ENCODE measurements at places on chromosomes 4 and X.

DNA sequence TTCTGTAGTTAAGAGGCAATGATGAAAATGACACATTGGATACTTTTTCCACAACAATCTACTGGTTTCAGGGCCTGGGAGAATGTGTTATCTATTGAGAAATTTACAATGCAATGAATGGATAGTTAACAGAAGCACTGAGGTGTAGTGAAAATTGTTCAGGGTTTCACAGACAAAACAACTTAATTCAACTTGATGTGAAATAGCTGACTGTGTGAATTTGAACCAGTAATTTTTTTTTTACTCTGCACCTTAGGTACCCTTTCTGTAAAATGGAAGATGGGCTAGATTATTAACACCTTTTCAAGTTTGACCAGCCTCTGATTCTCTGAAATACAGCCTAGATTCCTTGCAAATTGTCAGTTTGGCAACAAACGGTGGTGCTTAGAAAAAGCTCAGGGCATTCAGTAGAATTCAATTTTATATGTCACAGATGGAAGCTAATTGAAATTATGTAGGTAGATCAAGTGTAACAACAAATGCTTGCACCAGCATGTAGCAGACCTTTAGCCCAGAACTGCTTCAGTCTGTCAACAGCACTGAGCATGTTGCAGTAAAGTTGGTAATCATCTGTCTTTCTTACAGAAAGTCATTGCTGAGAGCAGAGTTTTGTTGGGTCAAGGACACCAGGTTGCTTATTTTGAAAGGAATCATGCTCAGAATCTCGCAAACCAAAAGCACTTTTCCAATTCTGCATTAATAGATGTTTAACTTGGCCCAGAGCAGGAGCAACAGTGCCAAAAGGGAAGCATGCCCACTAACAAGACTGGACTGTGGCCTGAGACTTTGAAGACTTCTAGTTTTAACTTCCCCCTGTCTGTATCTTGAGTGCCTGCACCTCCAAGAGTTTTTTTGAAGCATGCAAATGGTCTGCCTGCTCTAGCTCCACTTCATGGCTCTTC, 526.6 kb downstream of the PACRGL start:
- no peak for DNase-seq

DNA sequence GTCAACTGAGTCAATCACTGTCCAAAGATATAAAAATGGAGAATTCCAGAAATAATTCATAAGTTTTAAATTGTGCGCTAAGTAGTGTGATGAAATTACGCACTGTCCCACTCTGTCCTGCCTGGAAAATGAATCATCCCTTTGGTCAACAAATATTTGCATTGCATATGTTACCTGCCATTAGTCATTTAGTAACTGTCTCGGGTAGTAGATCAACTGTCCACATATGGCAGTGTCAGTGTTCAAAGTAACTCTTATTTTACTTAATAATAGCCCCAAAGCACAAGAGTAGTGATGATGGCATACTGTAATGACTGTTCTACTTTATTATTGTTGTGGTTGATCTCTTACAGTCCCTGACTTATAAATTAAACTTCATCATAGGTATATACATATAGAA, 3.4 kb downstream of the YTHDC1 start:
- no peak for DNase-seq

DNA sequence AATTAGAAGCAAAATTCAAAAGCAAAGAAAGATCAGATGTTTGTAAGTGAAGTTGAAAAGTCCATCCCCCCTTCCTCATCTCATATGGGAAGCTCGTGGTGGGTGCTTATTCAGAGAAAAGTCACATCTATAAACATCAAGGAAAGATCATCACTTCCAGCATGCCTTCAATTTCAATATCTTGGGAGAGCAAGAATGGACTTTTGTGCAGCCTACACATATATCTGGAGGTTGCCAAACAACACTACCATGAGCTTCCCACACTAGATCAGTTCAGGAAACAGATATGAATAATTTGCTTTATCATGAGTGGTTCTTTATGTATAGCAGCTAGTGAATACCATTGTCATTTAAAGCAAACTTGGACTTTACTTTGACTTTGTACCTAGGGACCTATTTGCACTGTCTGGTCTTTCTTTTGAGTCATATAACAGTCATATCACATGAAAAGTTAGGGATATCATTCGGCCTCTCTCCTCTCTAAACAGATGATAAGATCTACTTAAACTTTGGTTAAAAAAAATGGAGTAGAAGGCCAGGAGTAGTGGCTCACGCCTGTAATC, 5.6 kb upstream of the TBL1X start:
- DNase-seq: no peak

DNA sequence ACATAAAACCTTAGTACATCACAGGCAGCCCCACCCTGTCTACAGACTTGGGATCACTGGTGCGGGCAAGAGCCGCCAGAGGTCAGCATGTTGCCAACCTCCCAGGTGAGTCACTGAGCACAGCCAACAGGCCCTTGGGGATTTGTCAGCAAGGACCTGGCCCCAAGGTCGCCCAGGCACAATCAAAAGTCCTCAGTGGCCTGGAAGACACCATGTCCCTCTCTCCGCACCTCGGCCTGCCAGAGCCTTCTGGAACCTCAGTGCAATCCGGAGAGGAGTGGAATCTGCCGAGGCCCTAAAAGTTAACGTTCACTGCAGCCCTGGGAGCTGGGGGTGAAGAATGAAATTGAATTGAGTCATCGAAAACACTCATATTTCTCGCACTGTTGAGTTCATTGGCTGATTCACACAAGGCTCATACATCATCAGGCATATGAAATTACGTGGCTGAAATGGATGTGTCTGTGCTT, 74.3 kb downstream of the WFS1 start:
- no peak for DNase-seq

- DNase-seq: no peak
Measured at GRCh38 chr4:181897935-181898334, 345.3 kb upstream of the TENM3 start.

GRCh38 chr4:109820563-109820962, 5.0 kb downstream of the GAR1 start:
- DNase-seq: no peak

GRCh38 chr4:168119890-168120289, 27.6 kb downstream of the ANXA10 start:
- DNase-seq: no peak

DNA sequence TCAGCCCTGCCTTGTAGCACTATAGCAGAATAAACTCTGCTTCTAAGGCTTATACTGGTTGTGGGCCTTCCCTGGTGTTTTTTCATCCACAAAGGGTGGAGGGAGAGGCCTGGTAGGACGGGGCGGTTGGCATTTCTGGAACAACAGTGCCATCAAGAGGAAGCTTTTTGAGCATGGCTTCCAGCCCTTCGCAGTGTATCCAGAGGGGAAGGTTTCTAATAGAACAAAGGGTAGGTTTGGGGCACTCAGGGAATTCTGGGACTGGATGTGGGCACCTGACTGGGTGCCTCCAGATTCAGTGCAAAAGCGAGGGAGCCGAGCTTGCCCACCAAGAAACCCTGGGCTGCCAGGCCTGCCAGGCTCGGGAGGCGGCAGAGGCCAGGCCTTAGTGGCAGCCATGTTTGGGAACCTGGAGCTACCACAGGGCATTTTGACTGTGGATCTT, 229.6 kb upstream of the AGTR2 start:
- DNase-seq: no peak

Measured in Jurkat, Clone E6-1 (cell line).